ENCODE measurements at places on chromosomes 7 and 10.

DNA sequence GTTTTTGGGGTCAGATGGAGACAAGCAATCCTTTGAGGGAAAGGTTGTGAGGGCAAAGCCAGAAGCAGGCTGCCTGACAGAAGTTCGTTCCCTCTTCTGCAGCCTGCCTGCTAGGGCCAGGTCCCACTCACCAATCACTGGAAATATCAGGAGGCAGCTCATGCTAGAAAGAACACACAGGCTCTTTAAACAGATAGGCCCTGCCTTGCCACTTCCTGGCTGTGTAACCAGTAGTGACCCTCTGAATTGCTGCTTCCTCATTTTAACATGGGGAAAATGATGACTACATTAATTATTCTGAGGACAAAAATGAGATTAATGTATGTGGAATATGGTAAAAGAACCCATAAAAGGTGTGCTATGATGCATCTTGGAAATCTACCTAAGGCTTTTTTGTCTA is 50.5 kb upstream of the MRLN start:
- DNase-seq: no peak

GRCh38 chr10:6929148-6929830 is 349.2 kb upstream of the PRKCQ start:
- DNase-seq: no peak

DNA sequence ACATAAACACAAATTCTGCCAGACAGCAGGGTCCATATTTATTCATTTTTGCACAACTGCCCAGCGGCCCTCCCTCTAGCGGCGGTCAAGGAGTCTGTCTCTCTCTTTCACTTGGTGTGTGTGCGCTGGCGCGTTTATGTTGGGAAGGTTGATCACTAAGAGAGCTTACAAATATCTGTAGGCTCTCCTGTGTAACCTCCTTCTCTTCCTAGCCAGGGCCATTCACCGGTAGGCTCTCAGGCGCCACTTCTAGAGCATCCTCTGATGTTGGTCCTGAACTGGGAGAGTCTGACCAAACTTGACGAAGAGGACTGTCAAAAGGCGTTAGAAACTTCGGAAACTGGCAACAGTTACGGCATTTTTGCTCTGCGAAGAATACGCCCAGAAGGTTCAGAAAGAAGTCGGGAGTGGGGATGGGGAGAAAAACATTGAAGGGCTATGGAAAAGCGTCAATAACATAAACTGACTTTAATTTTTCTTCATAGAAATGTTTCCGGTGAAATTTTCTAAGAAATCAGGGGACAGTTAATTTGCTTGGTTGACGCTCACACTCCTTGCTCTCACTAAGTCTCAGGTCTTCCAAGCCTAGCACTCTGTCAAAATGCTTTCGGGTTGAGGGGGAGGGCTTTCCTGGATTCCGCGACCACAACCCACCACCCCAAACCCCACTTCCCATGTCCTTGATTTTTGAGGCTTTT is 731.1 kb downstream of the ZWINT start:
- DNase-seq: no peak

GRCh38 chr10:80971461-80971860 is 433.8 kb downstream of the SH2D4B start:
- DNase-seq: no peak

DNA sequence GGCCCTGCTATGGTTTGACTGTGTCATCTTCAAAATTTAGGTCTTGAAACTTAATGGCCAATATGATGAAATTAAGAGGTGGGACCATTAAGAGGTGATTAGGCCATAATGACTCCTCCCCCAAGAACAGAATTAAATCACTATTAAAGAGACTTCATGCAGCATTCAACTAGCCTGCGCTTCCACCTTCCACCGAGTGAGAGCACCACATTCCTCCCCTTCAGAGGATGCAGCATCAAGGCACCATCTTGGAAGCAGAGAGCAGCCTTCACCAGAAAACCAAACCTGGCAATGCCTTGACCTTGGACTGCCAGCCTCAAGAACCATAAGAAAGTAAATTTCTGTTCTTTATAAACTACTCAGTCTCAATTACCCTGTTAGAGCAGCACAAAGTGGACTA is 371.1 kb upstream of the NFE2L3 start:
- no peak for DNase-seq

- DNase-seq: no peak
Measured at GRCh38 chr7:46168671-46169383, 247.8 kb upstream of the IGFBP3 start.

- peak; percentile 95 for DNase-seq
Measured at GRCh38 chr7:13850185-13850752, 139.2 kb downstream of the ETV1 start.
